ENCODE measurements at places on chromosomes 7 and 10.

DNA sequence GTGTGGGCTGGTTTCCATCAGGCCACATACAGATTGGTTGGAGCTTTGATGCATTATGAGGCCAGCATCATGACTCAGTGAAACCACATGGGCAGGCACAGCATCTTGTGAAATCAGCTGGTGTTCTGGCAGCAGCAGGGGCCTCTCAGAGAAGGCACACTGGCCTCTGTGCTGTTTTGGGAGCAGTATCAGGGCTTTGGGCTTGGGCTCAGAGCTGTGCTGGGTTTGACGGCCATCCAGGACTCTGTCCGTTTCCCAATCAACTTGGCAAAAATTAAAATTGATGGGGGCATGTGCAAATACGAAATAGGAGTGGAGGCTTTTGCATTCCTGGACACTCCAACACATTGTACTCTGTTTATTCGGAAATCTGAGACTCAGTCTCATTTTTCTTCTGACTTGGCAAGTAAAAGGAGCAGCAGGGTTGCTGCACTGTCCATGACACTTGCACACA is 190.9 kb downstream of the BMPER start:
- peak; percentile 87 for DNase-seq

GRCh38 chr10:127986531-127987466 is 79.9 kb downstream of the PTPRE start:
- no peak for DNase-seq

DNA sequence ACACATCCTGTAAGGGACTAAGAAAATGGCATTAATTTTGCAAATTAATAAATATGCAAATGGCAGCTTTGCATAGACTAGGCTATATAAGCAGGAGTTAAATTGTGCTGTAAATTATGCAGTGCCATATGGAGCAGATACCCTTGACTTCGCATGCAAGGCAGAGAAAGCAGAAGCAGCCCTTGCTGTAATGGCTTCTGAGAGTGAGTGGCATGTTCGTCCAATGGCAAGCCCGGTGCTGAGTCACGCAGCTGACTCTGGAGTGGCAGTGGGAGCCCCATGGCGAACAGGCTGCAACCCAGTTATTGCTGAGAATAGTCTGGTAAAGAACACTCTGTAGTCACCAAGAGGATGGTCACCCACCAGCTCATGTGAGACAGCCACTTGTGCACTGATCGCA is 1186.5 kb downstream of the TYW1 start:
- no peak for DNase-seq

DNA sequence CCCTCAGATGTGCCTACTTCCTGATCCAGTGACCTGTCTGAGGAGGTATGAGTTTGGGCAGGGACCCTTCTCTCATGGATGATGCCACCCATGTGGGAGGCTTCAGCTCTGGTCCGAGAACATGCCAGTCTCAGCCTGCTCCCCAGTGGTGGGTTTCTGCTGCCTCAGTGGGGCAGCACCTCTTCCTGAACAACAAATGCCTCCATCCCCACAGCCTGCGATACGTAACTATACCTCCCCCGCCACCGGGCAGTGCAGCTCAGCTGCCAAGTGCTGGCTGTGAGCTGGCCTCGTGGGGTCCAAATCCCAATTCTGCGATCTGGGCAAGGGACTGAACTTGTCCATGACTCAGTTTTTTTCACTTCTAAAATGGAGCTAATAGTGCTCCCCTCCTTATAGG is 3.1 kb downstream of the GDF10 start:
- DNase-seq = no peak

- DNase-seq = no peak
Measured at GRCh38 chr10:84176836-84177474, 3.4 kb downstream of the GPR15LG start.

DNA sequence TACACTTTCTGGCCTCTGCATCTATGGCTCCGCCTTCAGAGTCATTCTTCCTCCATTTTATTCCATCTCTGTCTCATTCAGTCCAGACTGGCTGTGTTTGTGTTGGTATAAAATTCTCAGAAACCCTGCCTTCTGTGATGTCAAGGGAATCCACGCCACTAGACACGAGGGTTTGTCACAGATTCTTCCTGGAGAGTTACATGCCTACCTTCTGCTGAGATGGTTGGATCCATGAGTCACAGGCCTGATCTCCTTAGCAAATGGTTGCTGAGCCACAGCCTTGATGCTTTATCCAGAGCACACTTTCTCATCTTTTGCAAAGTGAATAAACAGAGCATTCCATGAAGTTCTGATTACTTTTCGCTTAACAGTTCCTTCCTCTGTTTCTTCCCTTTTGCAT is 35.9 kb upstream of the TSPAN33 start:
- peak; percentile 9 for DNase-seq

DNA sequence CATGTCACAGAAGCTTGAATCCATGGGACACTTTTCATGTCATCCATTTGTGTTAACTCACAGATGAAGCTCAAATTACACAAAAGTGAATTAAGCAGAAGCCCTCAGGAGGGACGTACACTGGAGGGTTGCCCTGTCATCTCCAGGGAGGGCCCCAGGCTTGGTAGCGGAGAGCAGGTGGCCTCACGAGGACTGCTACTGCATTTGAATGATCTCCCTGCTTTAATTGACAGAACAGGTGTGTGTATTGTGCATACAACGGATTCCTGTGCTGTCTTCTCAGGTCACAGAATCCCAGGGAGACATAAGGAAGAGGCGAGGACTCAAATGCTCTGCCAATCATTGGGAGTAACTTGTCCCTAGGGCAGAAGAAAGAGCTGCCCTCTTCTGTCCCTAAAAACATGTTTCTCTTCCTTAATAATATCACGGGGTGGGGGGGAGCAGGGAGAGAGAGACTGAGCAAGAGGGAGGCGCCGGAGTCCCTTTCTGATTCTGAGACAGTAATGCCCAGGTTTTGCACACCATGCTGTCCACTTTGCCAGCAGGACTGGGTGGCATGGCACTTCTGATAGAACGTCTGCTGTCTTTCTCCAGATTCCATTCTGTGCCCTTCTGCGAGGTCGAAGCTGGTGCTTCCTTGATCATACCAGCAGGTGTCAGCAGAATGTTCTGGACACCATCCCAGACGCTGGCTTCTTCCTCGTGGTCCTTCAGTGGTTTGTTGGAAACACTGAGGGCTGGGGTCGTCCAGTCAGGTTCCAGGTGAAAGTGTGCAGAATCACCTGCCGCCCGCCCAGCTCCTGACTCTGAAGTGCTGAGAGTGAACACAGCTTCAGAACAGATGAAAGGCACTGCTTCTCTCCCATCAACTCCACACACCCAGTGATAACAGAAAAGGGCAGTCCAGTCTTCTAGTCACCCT is 26.2 kb upstream of the RASGEF1A start:
- DNase-seq = peak; percentile 52

DNA sequence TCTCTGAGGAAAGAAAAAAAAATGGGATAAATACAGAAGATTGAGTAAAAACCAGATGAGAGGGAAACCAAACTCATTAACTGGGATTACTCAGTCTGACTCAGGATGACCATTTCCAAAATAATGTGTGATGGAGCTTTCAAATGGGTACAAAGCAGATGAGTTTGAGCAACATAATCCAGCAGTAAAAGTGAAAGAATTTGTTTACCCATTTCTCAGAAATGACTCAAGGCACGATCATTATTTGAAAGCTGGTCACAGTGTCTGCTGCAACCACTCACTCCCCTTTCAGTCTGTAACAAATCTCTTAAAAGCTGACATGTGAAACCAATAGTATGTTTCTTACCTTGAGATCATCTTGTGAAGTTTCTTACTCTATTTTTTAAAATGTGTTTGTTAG is 104.7 kb upstream of the KLF14 start:
- DNase-seq = peak; percentile 96

- no peak for DNase-seq
Measured at GRCh38 chr10:44015702-44016500, 367.2 kb upstream of the ZNF32 start.

- DNase-seq = no peak
Measured at GRCh38 chr7:150731916-150732315, 5.3 kb upstream of the GIMAP5 start.

- DNase-seq = no peak
Measured at GRCh38 chr10:15112657-15113056, 15.5 kb downstream of the RPP38 start.

DNA sequence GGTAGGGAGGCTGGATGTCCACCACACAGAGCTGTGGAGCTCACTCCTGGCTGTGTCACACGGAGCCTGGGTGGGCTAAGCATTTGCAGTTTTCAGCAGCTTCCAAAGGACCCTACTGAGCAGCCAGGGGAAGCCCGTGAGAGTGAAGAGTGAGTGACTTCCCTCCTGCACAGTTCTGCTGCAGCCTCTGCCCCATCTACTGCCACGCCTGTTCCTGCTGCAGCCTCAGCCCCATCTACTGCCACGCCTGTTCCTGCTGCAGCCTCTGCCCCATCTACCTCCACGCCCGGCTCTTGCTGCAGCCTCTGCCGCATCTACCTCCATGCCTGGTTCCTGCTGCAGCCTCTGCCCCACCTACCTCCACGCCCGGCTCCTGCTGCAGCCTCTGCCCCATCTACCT is 12.2 kb downstream of the ADAM8 start:
- DNase-seq = no peak

- peak; percentile 84 for DNase-seq
Measured at GRCh38 chr10:74071157-74071556, 73.2 kb downstream of the VCL start.

DNA sequence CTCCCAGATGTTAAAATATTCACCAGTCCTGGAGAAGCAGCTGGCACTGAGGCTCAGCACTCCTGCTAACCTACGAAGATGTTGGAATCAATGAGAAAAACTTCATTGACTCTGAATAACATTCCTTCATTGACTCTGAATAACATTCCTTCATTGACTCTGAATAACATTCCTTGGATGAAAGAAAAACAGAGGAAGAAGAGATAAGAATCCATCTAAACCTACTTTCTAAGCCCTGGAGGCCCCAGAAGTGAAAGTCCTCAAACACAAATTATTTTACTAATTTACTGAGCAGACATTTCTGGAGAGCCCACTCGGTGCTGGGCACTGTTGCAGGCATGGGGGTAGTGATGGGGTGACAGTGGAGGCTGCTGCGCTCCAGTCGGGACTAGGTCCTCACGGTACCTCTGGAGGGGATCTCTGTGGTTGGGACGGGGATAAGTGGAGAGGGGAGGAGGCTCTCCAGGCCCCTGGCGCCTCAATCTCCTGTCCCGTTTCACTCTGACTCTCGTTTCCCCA is 254.1 kb downstream of the WDR37 start:
- no peak for DNase-seq

DNA sequence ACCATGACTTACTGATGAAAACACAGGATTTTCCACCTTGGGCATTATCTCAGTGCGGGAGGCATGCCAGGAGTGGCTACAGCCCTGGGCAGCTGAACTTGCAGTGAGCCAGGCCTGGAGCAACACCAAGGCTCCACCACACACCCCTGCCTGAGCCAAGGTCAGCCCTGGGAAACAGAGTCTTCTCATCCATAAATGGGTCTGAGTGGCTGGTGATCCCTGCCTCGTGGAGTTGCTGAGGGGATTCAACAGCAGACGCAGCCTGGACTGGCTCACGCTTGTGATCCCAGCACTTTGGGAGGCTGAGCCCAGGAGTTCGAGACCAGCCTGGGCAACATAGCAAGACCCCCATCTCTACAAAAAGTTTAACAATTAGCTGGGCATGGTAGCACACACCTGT is 32.2 kb downstream of the SPOCK2 start:
- no peak for DNase-seq

- no peak for DNase-seq
Measured at GRCh38 chr10:28692050-28692449, 14.7 kb downstream of the BAMBI start.

DNA sequence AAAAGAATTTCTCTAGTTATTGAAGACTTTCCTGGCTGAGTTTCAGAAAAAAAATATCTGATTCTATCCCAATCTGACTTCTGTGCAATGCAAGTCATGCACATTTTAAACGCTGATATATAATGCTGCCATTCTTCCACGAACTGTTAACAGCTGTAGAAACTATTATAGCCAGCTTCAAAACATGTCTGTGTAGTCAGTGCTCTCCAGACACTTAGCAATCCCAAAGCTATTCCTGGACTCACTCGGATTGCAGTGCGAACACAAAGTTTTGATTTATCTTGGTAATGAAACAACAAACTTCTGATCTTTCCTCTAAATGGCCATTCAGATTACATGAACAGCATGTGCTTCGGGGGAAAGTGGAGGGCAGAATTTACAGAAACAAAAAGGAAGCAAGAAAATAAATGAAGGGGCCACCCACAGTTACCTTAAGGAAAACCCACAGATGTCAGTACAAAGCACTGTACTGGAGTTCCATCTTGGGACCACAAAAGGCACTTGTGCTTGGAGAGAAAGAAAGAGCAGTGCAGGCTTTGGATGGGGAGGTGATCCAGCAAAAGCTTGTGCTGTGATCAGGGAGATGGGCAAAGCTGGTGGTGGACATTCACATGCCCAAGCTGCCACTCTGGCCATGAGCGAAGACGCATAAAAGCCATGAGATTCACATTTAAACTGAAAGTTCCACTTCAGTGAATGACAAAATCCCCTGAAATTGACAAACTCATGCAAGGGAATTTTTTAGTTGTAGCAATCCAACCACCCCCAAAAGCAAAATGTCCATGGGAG is 32.1 kb upstream of the ADO start:
- DNase-seq = no peak

DNA sequence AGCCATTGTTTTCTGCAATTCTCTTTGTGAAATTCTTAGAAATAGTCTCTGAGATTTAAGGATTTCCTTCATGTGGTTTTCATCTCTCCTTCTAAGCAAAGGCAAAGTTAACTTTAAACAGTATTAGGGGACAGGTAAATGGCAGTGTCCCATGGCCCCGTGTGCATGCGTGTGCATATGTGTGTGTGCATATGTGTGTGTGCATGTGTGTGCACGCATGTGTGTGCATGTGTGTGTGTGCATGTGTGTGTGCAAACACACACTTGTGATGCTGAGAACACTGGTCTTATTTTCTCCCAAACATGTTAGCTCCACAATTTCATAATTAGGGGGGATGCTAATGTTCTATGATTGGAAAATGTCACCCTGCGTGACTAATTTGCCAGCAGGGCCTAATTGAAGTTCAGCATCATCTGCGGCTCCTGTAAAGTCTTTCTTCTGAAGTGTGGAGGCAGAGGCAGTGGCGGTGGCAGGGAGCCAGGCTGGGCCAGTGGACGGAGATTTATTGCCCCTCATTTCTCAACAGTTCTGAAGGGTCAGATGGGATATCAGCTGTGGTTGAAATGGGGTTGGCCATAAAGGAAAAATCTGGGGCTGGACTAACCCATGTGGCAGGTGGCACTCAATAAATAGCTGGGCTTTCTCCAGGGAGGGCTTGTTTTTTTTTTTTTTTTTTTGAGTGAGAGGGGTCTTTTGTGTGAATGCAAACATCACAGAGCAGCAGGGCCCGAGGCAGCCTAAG is 289.3 kb upstream of the PODXL start:
- DNase-seq = no peak

DNA sequence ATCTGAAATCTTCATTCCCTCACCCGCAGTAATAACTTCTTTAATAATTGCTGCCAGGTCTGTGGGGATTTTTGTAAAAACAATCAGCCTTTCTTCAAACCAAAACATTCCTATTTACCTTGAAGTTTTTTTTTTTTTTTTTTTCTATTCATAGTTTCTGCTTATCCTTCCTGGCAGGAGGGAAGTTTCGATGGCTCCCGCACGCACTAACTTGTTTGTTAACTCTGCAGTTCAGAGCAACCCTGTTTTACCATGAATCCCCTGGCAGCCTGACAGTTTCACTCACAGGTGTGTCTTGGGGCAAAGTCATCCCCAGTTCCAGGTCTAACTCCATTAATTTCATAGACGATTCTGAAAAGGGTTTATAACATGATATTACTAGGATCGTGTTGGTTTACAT is 149.3 kb downstream of the KLF6 start:
- DNase-seq = no peak
